ENCODE measurements at places on chromosomes 5 and 9.

GRCh38 chr5:96745844-96746531 lies 61.8 kb downstream of the ERAP1 start:
- DNase-seq: no peak

DNA sequence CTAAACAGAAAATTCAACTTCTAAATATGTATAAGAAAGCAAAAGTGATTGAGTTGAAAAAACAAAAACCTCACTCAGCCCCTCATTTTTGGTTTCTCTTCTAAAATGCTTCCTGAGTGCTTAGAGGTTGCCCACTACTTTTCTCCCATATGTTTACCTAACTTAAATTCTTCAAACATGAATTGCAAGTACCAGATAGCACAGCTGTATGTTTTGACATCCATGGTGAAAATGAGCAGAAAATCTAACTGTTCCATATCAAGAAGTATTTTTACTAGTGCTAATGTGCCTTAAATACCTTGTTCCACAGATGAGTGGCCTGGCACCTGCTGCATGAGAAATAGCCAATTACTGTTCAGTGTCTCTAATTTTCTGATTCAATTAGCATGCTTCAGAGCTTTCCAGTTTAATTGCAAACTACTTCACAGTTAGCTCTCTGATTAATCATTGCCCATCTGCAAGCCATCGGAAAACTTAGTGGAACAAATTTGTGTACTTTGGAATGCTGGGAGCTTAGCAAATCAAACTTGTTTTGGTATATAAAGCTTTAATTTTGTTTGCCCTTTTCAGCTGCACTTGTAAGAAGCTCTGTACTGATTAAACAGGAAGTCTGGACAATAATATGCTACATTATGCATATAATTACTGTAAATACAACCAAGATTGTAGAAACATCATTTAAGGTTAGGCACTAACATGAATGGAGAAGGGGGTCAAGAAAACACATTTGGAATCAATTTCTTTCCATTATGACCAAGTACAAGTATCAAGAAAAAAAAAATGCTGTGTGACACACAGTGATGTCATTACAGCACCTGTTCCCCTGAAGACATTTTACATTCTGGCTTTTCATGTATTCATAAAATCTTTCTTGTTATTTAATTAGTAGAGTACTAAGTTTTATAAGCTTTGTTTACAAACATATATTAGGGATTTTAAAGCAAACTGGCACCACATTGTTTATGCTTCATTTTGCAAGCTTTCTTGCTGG lies 65.6 kb downstream of the POU5F2 start:
- DNase-seq: no peak

DNA sequence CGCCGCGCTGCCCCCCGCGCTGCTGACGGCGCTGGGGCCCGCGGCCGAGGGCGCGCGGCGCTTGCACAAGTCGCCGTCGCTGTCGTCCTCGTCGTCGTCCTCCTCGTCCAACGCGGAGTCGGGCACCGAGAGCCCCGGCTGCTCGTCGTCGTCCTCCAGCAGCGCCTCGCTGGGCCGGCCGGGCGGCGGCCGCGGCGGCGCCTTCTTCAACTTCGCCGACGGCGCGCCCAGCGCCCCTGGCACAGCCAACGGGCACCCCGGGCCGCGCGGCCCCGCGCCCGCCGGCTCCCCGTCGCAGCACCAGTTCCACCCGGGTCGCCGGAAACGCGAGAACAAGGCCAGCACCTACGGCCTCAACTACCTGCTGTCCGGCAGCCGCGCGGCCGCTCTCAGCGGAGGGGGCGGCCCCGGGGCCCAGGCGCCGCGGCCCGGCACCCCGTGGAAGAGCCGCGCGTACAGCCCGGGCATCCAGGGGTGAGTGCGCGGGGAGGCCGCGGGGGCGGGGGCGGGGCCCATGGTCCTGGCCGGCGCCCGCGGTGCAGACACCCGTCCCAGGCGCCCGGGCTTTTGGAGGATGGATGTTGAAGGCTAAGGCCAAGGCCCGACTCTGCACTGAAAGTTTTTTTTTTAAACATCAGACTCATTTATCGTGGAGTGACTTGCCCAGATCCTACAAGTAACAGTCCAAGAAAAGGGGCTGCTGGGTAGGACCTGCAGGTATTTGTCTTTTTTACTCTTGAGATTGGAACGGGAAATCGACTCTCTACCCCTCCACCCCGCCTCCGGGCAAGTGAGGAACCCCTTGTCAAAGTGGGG lies 1.2 kb downstream of the TENT4A start:
- no peak for DNase-seq

GRCh38 chr5:16037121-16037845 lies 142.3 kb downstream of the MARCHF11 start:
- DNase-seq: no peak

GRCh38 chr9:99870126-99870525 lies 36.3 kb upstream of the STX17 start:
- DNase-seq: no peak

DNA sequence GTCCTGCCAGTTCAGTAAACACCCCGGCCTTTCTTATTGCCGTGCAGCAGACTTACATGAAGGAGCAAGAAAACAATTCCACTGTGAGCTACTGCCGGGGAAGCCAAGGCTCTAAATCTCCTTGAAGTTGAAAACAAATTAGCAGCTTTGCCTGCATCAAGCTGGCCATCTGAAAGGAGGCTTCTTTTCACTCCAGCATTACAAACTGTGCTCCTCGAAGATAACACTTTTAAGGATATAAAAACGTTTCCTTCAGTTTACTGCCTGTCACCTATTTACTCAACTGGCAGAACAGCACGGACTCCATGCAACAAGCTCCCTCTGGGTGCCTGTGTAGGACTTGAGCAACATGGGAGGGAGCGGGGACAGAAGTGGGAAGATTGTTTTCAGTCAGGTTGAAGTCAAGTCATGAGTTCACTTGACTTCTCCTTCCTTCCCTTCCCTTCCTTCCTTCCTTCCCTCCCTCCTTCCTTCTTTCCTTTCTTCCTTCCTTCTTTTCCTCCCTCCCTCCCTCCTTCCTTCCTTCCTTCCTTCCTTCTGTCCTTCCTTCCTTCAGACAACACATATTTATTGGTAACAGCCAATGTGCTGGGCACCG lies 67.4 kb downstream of the ZNF608 start:
- DNase-seq: no peak

- DNase-seq: no peak
These were observed 106.9 kb upstream of the PTCH1 start for GRCh38 chr9:95623640-95624039.

GRCh38 chr9:72923077-72923476 lies 29.8 kb downstream of the ALDH1A1 start:
- DNase-seq: no peak

DNA sequence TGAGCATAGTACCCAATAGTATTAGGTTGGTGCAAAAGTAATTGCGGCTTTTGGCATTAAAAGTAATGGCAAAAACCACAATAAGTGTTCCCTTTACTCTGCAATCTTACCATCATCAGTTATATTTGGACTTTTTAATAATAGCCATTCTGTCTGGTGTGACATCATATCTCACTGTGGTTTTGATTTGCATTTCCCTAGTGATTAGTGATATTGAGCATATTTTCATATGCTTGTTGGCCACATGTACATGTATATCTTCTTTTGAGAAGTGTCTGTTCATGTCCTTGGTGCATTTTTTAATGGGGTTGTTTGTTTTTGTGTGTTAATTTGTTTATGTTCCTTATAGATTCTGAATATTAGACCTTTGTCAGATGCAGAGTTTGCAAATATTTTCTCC lies 289.9 kb downstream of the FAM170A start:
- DNase-seq: no peak

GRCh38 chr5:34758514-34758913 lies 80.5 kb upstream of the TTC23L start:
- DNase-seq: no peak

GRCh38 chr5:150638488-150639376 lies 1.7 kb upstream of the SYNPO start:
- no peak for DNase-seq

- no peak for DNase-seq
These were observed 7.6 kb downstream of the ARHGEF37 start for GRCh38 chr5:149588936-149589335.

GRCh38 chr5:144247131-144247530 lies 76.5 kb downstream of the KCTD16 start:
- no peak for DNase-seq

DNA sequence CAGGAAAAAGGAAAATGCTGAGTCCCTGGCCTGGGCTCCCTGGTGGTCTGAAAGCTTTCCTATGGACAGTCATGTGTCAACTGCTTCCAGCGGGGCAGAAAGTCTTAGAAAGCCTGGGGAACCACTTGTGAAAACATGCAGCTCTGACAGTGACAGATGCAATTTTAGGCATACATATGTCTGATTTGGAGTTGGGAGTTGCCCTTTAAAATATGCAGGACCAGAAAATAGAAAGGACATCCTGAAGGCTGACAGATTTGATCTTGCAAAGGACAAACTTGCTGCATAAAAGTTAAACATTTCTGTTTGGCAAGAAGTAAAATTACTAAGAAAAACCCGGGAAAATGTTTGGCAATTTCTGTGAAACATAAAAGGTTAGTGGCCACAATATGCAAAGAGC lies 23.8 kb downstream of the GADD45G start:
- no peak for DNase-seq

DNA sequence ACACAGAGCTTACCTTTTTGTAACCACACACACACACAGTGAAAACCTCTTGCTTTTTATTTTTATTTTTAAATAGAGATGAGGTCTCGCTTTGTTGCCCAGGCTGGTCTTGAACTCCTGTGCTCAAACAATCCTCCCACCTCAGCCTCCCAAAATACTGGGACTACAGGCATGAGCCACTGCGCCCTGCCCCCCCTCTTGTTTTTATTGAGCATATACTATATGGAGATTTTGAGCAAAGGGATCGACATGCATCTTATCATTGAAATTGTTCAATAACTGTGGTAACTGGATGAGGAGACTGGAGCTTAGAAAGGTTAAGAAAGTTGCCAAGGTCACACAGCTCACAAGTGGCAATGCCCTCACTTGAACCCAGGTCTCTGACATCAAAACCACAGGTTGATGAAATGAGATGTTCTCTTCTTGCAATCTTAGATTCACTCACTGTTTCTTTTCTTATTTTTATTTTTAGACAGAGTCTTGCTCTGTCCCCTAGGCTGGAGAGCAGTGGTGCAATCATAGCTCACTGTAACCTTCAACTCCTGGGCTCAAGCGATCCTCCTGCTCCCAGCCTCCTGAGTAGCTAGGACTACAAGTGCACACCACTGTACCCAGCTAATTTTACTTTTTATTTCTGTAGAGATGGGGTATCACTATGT lies 26.8 kb upstream of the STXBP1 start:
- no peak for DNase-seq

- DNase-seq: peak; percentile 37
These were observed 11.8 kb downstream of the HK3 start for GRCh38 chr5:176887252-176887849.

- DNase-seq: peak; percentile 81
These were observed 157.0 kb downstream of the RGS3 start for GRCh38 chr9:113620377-113621161.

- DNase-seq: no peak
These were observed 397.6 kb downstream of the SPOCK1 start for GRCh38 chr5:137101544-137101943.

DNA sequence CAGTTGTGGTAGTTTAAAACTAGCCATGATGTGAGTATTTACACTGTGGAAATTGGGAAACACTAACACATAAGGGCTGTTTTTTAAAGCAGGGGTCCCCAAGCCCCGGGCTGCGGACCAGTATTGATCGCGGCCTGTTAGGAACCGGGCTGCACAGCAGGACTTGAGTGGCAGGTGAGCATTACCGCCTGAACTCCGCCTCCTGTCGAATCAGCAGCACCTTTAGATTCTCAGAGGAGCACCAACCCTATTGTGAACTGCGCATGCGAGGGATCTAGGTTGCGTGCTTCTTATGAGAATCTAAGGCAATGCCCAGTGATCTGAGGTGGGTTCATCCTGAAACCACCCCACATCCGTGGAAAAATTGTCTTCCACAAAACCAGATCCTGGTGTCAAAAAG lies 127.8 kb downstream of the PCSK5 start:
- DNase-seq: no peak

DNA sequence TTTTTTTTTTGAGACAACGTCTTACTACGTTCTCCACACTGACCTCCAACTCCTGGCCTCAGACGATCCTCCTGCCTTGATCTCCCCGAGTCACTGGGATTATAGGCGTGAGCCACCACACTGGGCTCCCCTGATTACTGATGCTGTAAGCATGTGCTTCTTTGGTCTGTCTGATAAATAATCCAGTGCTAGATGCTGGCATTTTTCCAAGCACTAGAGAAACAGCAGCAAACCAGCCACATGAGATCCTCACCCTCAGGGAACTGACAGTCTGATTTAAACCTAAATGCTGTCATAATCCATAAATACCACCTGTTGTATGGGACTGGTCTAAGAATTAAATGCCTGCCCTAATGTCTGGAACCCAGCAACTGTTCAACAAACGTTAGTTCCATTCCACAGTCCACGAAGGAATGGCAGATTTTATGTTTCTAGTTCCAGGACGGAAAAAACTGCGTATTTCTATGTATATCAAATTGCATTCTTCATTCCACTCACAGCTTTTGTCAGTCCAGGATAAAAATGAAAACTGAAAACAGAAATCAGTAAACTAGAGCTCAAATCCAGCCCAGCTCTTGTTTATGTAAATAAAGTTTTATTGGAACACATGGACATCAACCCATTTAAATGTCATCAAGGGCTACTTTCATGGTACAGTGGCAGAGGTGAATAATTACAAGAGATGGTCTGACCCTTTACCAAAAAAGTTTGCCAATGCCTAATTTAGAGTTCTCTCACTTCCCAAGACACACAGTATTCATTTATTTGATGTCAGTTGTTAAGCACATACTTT lies 20.1 kb downstream of the SLC35D2 start:
- no peak for DNase-seq

DNA sequence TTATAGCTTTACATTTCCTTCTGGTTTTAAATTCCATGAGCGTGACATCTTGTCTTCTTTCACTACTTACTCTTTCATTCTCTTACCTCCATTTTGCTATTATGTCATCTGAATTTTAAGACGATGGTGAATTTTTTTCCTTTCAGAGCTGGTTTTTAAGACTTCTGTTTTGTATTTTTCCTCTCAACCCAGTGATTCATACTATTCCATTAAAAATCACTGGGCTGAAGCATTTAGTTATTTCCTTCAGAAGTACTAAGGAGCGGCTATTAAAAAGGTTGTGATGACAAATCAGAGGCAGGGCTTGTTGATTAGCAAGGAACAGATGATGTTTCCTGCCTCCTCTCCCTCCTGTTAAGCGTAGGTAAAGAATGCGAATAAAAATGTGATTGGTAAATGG lies 16.5 kb downstream of the AGXT2 start:
- DNase-seq: no peak

DNA sequence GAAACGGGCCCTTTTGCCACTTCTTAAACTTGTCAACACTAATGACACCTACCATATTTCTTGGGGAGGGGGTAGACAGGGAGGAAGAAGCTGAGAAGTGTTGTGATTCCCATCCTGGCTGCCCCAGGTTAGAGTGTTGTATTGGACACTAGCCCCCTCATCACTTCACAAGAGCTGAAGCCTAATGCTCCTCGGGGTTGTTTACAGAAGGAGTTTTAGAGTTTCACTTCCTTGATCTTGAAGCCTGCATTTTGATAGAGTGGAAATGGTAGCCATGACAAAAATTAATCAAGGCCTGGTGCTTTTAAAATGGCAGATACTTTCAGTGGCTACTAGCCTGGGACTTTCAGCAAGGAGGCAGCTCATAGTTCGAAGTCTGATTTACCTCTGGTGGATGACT lies 11.0 kb upstream of the FAM120AOS start:
- DNase-seq: no peak
